NCI-H774 (cell line): ENCODE measurements at places on chromosomes 1 and 21.

- no peak for DNase-seq
These were observed 9.3 kb upstream of the ST6GALNAC3 start for GRCh38 chr1:76065270-76065669.

DNA sequence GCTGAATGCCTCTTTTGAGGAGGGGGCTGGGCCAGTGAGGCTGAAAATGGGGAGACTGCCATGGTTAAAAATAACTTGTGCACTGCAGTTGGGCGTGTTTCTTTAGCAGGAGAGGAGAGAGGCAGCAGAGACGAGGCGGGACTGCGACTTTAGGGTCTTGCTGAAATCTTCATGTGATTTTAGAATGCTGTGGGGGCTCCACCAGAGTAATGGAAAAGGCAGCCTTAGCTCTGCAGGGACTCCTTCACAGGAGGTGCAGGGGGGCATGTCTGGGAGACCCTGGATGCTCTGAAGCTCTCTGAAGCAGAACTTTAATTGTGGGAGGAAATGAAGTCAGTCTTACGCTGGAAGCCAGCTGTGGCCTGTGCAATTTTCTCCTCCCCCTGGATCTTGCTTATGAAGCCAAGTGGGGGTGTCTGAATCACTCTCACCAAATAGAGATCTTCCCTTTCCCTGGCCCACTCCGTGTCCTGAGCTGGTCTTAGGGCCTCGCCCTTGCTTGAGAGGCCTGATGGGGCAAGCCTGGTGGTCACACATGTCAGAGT is 60.8 kb downstream of the NDUFS5 start:
- DNase-seq = no peak

GRCh38 chr1:114756009-114756892 is 1.5 kb downstream of the CSDE1 start:
- DNase-seq = peak; percentile 25

DNA sequence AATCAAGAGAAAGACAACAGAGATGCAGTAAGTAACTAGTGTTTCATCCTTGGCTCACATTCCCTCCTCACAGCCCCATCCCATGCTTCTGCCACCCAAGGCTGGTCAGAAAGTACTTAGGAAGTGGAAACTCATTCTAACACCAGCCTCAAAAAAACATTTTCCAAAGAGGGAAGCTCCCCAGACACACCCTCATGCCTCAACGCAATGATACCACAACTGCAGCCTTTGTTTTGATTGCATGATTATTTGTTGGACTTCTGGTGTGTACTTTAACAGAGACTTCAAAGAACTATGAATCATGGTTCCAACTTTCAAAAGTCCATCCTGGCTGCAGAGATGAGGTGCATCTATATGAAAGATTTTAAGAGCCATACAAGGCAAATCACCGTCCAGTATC is 45.2 kb upstream of the KCNA3 start:
- no peak for DNase-seq

DNA sequence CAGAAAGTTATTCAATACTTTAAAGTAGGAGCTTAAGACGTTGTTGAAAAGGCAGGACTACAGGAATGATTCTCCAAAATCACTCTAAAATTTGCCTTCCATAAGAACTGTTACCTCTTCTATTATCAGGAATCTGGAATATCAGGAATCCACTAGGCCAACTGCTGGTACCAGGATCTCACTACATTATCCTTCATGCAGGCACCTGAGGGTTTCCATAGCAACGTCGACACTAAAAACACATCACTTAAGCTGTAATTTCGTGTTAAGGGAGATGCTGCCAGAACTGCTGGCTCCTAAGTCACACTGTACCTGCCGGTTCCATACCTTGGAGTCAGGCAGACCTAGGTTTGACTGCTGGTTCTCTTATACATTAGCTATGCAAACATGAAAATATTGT is 139.7 kb upstream of the C1orf87 start:
- no peak for DNase-seq

DNA sequence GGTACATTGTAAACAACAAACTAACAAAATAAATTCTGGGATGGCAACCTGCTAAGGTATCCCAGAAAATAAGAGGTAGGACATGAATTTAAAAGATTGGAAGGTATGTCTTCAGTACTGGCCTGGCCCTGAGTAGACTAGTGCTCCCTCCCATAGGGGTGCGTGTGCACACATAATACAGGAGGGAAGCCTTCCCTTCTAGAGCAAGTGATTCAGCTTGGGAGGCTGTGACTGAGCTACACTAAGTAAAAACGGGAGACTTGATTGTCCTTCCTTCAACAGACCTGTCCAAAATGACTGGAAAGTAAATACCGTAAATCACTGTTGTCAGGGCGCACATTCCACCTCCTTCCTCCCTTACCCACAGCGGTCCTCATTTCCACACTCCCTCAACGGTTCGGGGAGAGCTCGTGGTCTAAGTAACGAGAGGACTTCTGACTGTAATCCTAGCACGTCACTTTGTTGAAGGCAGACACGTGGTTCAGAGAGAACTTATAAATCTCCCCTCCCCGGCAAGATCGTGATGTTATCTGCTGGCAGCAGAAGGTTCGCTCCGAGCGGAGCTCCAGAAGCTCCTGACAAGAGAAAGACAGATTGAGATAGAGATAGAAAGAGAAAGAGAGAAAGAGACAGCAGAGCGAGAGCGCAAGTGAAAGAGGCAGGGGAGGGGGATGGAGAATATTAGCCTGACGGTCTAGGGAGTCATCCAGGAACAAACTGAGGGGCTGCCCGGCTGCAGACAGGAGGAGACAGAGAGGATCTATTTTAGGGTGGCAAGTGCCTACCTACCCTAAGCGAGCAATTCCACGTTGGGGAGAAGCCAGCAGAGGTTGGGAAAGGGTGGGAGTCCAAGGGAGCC is at the start of gene TGFB2:
TSS of gene TGFB2 (plus strand) at position 523 of the 859 bp plus-strand sequence. CDS start 1,366 bp downstream, outside the sequence.
- peak; percentile 49 for DNase-seq

DNA sequence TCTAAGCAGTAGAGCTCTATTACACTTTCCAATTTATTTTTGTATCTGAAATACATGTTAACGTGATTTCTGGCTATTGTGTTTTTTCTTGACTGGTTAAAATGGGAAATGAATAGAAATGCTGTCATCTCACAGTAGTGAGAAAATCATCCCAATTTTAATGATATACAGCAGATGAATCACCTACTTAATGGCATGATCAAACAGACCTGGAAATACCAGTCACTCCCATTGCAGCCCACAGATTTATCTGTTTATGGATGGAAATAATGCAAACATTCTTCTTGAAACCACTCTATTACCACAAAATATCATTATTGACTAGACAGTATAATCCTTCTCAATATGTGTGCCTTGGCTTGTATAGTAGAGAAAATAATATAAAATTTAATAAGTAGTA is 497.8 kb upstream of the ADAMTS5 start:
- no peak for DNase-seq

- no peak for DNase-seq
These were observed 189.1 kb upstream of the POU3F1 start for GRCh38 chr1:38235705-38236104.

DNA sequence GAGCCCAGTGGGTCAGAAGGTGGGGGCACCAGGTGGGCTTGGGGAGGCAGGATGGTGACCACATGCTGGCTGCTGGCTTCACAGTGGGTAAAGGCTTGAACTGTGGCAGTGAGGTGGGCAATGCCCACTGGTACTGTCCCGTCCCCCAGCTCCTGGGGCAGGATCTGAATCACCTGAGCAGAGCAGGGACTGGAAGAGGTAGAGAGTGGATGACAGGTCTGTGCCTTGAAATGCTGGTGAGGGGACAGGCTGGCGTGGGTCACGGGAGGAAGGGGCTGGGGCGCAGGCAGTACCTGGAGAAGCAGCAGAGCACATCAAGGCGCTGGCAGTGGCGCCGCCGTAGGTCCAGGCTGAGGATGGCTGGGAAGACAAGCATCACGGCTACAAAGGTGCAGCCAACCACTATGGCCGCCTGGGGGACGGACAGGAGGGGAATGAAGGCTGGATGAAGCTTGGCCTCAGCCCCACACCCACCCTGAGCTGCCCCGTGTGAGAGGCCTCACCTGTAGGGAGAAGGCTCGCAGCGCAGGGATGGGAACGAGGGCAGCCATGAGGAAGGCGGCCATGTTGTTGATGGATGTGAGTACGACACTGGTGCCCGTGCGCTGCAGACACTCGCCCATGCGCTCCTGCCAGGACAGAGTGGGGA is 14.9 kb downstream of the PTCH2 start:
- DNase-seq = no peak

- no peak for DNase-seq
These were observed 16.0 kb downstream of the PLCH2 start for GRCh38 chr1:2492091-2492490.

GRCh38 chr1:228006034-228006785 is 588 bp upstream of the WNT3A start:
- DNase-seq = no peak

DNA sequence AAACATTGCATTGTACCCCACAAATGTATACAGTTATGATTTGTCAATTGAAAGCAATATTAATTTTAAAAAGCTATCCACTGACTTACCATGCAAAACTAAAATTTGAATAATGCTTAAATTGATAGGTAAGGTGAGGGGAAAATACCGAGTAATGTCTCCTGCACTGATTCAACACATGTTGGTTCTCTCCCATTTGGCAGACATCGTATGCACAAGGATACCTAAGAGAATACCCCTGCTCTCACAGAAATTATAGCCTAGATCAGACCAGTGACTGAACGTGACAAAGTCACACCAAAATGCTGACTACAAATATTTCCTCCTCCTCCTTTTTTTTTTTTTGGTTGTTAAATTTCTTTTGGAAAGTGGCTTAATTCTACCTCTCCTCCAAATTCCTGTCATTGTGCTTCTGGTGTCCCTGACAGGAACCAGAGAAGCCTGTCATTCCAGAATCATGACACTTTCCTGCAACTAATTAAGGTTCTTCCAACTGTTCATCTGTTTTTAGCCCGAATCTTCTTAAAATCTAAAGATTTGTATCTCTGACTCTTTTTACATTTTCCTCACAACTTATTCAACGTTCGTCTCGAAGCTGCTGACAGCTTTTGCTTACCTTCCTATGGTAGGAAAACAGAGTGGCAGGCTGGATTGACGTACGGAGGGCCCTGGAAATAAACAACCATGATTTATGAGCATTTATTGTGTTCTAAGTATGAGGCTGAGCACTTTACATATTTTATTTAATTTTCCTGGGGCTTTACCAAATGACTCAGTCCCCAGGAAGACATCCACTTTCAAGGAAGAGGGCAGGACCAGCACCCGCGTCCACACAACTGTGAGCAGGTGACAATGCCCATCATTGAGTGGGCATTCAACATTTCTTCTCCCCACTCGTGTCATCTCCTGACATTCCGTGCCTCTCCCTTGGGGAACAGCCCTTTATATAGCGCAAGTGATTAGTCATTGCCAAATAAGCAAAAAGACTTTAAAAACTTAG is 57.9 kb upstream of the KCNE2 start:
- DNase-seq = no peak

- no peak for DNase-seq
These were observed 81.4 kb downstream of the SLC44A5 start for GRCh38 chr1:75529488-75529887.

GRCh38 chr1:195434566-195435203 is 1173.6 kb downstream of the KCNT2 start:
- no peak for DNase-seq

DNA sequence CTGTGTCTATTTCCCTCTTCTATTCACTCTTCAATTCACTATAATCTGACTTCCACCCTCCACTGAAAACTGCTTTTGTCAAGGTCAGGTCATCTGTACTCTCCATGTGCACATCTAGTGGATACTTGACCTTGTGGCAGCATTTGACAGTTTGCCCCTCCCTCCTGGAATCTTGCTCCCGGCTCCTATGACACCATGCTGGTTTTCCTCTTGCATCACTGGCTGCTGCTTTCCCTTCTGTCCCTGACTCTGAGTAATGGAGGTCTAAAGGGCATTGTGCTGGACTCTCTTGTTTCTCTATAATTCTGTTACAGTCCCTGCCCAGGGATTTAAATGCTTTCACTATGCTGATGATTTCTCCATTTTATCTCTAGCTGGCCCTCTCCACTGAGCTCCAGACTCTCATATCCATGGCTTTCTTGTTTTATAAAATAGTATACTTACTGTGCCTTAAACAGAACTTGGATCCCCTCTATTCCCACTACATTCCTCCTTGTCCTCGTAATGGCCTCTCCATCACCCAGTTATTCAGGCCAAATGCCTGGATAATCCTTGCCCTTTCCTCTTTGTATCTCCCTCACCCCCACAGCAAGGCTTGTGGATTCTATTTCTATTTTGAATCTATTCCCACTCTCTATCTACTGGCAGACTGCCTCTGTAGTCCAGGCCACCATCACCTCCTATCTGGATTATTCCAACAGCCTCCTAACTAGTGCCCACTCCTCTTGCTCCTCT is 36.8 kb upstream of the PODN start:
- DNase-seq = no peak

DNA sequence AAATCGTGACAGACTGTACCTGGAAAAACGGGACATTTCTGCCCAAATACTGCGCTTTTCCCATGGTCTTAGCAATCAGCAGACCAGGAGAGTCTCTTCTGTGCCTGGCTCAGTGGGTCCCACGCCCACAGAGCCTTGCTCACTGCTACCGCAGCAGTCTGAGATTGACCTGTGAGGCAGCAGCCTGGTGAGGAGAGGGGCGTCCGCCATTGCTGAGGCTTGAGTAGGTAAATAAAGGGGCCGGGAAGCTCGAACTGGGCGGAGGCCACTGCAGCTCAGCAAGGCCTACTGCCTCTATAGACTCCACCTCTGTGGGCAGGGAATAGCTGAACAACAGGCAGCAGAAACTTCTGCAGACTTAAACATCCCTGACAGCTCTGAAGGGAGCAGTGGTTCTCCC is 203.1 kb downstream of the DENND1B start:
- DNase-seq = no peak

- DNase-seq = no peak
These were observed 4.2 kb downstream of the OR6K3 start for GRCh38 chr1:158716335-158716734.

GRCh38 chr1:24321697-24322469 is 2.7 kb downstream of the GRHL3 start:
- DNase-seq = no peak

GRCh38 chr1:104172243-104172681 is 422.6 kb downstream of the AMY1C start:
- DNase-seq = no peak

GRCh38 chr1:236353813-236354212 is 40.3 kb upstream of the EDARADD start:
- no peak for DNase-seq

GRCh38 chr1:59017501-59018231 is 233.8 kb upstream of the JUN start:
- DNase-seq = no peak

GRCh38 chr21:46000182-46000730 is 18.7 kb downstream of the COL6A1 start:
- DNase-seq = no peak

- DNase-seq = no peak
These were observed 298.6 kb downstream of the LMX1A start for GRCh38 chr1:165057956-165058355.

- no peak for DNase-seq
These were observed 255.1 kb downstream of the FGGY start for GRCh38 chr1:59552007-59552406.
